ENCODE measurements at places on chromosomes 13 and 19. TPM values are rescaled to one million over a fixed set of nuclear protein-coding genes. Genes with fewer than 3 reads are reported as not detected.
A peak's percentile ranks its signal among the peaks of the same experiment; 100 is the strongest.

DNA sequence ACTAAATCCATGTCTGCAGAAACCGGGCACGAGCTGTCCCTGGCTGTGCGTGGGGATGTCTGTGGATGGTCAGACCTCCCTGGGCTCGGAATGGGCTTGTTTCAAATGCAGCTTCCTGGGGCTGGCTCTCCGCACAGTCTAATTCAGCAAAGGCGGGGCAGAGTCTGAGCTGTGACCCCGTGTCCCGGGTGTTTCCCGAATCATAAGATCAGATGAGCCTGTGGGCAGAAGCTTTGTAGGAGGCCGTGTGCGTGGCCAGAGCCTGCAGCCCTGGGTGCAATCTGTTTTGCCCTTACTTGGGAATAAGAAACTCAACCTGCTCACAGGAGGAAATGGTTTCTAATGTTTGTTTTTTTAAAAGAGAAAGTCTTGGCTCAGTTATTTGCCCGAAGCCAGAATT, 13.9 kb upstream of the GNA11 start:
- H3K4me3 ChIP-seq = no peak overlapping the region
- no peaks in the 10 kb centered on the region for H3K27me3 ChIP-seq
- no peak for DNase-seq
- H3K27ac ChIP-seq = no peak overlapping the region
- H3K4me1 ChIP-seq = peaks cover 9% of the 10 kb centered on the region

DNA sequence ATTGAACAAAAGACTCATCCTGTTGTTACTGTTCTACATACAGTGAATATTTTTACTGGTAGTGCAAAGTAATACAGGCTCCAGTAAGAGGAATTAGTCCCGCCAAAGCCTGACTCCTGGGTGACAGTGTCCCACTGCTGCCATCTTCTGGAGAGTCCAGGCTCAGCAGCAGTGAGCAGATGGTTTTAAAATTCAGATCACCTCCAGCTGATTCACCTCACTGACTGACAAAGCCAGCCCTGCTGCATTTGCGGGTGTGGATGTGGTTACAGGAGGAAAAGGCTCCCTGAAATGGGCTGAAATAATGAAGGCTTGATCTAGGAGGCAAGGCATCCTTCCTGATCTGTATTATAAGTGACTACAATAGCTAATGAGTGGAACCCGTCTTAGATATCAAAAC, 18.3 kb downstream of the PABPC3 start:
- H3K4me1 ChIP-seq = peaks cover 33% of the 10 kb centered on the region
- no peak overlapping the region for H3K27ac ChIP-seq
- no peaks in the 10 kb centered on the region for H3K27me3 ChIP-seq
- no peaks in the 10 kb centered on the region for H3K36me3 ChIP-seq
- no peak overlapping the region for H3K4me3 ChIP-seq
- peak; percentile 80 for DNase-seq

- no peaks in the 10 kb centered on the region for H3K4me1 ChIP-seq
- H3K36me3 ChIP-seq = no peaks in the 10 kb centered on the region
- no peak overlapping the region for H3K27ac ChIP-seq
- DNase-seq = no peak
These were observed 25.6 kb downstream of the EDNRB start for GRCh38 chr13:77893066-77893465.

GRCh38 chr19:7265963-7266362, 28.3 kb downstream of the INSR start:
- H3K27ac ChIP-seq = no peak overlapping the region
- no peaks in the 10 kb centered on the region for H3K4me1 ChIP-seq
- H3K4me3 ChIP-seq = no peak overlapping the region
- H3K36me3 ChIP-seq = no peaks in the 10 kb centered on the region
- no peak for DNase-seq

DNA sequence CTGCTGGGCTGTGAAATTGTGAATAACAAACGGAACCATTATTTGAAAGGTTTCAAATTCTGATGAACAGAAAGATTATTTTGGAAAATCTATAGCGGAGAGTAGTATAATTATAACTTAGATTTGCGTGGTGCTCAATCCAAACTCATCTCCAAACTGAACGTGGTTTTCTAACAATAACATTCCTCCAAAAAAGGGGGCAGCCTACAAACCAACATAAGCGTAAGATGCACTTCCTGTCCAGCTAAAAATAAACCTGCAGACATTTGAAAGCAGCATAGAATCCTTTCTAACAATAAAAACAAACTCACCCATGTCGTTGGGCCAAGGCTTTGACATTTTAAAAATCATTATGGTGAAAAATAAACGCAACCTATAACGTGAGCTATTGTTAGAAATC, 178.4 kb downstream of the COL4A1 start:
- no peaks in the 10 kb centered on the region for H3K4me1 ChIP-seq
- DNase-seq = no peak
- H3K4me3 ChIP-seq = no peak overlapping the region
- H3K27me3 ChIP-seq = no peaks in the 10 kb centered on the region

The NXNL1 gene
- total RNA-seq = not detected

The LILRB5 gene
- not detected for total RNA-seq

The ATXN8OS gene
- total RNA-seq = not detected

The KLK15 gene
- total RNA-seq = not detected

All from Caco-2 (cell line).